Smooth muscle cell of the umbilical artery (primary cell): ENCODE measurements at places on chromosomes 13 and 19. TPM values are rescaled to one million over a fixed set of nuclear protein-coding genes. Genes with fewer than 3 reads are reported as not detected.

Gene HS6ST3
- total RNA-seq: under 0.01 TPM in 1 of 2 replicates, not detected in the other

Gene CADM4
- 1.8 and 3.8 TPM in 2 replicates for total RNA-seq

Gene DUS3L
- total RNA-seq: 13.7 and 14.3 TPM in 2 replicates

Gene TNFRSF19
- 1.7 and 2.4 TPM in 2 replicates for total RNA-seq

Gene ZIC2
- total RNA-seq: not detected in 2 replicates

Gene FPR1
- 1.6 and 1.8 TPM in 2 replicates for total RNA-seq

Gene SYT3
- 0.14 and 0.59 TPM in 2 replicates for total RNA-seq

Gene PHF11
- 14.6 and 14.9 TPM in 2 replicates for total RNA-seq

Gene DMKN
- 0.23 and 0.30 TPM in 2 replicates for total RNA-seq
